ENCODE measurements at places on chromosomes 13 and 19.

DNA sequence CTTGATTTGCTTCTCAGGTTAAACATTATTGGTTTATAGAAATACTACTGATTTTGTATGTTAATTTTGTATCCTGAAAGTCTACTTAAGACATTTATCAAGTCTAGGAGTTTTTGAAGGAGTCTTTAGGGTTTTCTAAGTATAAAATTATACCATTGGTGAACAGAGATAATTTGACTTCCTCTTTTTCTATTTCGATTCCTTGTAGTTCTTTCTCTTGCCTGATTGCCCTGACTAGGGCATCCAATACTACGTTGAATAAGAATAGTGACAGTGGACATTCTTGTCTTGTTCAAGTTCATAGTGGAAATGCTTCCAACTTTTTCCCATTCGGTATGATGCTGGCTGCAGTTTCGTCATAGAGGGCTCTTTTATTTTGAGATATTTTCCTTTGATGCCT, 807.5 kb upstream of the SLC10A2 start:
- DNase-seq = no peak

DNA sequence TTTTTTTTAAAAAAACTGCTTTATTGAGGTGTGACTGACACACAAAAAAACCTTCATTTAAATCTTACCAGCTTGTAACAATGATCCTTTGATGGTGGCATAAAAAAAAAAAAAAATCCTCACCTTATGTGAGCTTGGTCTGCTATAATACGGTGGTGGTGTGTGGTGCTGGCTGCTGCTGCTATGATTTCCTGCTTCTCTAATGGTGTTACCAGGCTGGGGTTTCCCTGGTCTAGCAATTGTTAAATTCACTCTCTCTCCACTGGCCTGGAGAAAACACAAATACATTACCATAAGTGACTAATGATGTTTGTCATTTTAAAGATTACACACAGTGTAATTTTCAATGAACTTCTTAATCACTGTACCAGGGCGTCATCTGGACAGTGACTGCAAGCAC, 60.6 kb downstream of the LNX2 start:
- DNase-seq = no peak

- no peak for DNase-seq
Observed at GRCh38 chr19:38806371-38806770, 6.4 kb downstream of the LGALS4 start.

GRCh38 chr13:42533336-42533591, 40.7 kb upstream of the TNFSF11 start:
- no peak for DNase-seq

DNA sequence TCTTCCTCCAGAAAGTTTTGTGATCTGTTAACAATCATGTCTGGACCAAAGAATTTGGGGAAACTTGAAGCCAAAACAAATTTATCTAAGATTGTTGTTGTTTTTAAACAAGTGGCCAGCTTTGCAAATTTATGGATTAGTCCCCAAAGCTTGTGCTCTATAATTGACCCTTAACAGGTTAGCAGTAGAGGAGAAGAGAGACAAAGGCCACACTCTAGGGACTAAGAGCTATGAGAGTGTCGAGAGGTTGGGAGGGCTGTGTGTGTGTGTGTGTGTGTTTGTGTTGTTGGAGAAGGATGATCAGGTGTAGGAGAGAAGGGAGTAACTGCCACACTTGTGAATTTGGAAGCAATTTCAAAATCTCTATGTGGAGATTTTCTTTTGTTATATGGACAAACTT, 367.3 kb downstream of the KCNRG start:
- DNase-seq = no peak

- DNase-seq = no peak
Observed at GRCh38 chr19:4829001-4829712, 2.4 kb downstream of the TICAM1 start.

- peak; percentile 55 for DNase-seq
Observed at GRCh38 chr19:52369559-52370340, at the start of gene ZNF880. ZNF880 (plus strand) TSS chr19:52369923; CDS start chr19:52369966, 43 bp downstream.

GRCh38 chr19:7715671-7716070, 13.7 kb upstream of the FCER2 start:
- DNase-seq = no peak

GRCh38 chr19:49468199-49468598, 5.8 kb upstream of the FLT3LG start:
- DNase-seq = no peak

DNA sequence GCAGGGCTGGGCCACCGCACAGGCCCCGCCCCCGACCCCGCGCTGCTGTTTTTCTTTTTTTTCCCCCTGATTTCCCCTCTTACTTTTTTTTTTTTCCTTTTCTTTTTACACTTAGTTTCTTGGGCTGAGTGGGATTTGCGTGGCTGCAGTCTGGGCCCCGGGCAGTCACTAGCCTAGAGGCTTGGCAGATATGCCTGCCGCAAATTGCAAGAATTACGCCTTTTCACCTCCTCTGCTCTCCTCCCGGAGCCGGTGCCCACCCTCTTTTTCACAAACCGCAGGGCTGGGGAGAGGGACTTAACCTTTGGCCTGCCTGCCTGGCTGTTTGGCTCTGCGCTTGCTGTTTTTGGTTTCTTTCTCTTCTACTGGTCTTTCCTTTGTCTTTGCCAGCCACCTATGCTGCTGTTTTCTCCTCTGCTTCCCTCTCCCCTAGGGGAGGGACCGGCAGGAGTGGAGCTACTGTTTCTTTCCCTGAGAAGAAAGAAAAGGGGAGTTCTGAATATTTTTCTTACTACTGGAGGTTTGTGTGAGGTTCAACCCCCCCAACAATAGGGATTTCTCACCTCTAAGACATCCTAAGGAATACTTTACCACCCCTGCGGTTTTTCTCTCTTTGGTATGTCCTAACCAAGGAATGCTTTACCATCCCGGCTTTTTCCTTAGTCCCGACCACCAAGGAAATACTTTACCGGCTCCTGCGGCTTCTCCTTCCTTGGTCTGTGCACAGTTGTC, 11.0 kb downstream of the ZNF552 start:
- no peak for DNase-seq

DNA sequence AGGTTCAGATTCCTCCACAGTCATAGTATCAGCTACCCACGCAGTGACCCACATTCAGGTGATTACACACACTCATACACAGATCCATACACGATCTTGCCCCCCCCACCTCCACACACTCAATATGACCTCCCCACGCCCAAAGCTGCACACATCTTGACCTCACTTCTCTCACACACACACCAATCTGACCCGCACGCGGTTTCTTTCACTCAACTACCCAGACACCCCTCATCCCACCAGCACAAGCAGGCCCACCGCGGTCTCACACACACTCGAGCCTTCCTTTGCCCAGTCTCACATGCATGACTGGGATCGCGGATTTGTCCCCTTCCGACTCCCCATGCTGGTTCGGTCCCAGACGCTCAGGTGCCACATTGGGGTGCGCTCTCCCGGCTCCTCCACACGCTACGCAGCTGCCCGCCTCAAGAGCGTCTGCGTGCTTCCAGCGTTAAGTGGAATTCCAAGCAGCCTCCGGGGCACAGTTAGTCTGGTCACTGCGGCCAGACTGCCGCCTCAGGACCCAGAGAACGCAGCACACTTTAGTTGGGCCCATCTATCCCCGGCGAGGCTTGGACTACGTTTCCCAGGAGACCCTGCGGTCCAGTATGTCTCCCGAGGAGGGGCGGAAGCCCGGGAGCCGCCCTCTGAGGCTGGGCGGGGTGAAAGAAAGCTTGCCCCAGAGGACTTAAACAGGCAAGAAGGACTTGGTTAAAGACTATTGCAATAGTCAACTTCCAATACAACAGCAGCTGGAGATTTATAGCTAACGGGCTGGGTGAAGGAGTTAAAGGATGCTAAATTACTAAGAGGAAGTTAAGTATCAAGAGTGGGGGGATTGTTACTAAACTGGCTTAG, 746 bp upstream of the ZNF345 start:
- peak; percentile 80 for DNase-seq

DNA sequence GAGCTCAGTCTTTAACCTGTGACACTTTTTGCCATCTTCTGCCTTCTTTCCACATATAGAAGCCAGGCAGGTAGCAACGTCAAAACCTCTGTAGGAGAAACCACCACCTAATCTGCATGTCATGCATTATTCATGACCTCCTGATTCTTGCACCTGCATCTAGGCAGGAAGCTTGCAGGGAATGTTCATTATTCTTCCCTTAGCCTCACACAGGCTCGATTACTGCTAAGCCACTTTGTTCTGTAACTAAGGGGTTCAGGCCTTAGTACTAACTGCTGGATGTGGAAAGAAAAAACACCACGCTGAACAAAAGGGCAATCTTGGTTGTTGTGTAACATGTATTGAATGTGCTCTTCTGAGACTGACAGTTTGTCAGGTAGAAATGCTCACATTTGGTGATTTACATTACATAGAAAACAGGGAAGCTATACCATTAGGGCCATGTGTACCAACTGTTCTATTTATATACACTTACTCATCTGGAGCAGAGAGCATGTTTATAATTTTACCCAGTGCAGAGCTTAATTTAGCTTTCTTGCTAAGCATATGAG, 366.9 kb downstream of the KLF12 start:
- DNase-seq = no peak

- DNase-seq = peak; percentile 69
Observed at GRCh38 chr13:75636436-75637180, 478 bp downstream of the LMO7 start.

DNA sequence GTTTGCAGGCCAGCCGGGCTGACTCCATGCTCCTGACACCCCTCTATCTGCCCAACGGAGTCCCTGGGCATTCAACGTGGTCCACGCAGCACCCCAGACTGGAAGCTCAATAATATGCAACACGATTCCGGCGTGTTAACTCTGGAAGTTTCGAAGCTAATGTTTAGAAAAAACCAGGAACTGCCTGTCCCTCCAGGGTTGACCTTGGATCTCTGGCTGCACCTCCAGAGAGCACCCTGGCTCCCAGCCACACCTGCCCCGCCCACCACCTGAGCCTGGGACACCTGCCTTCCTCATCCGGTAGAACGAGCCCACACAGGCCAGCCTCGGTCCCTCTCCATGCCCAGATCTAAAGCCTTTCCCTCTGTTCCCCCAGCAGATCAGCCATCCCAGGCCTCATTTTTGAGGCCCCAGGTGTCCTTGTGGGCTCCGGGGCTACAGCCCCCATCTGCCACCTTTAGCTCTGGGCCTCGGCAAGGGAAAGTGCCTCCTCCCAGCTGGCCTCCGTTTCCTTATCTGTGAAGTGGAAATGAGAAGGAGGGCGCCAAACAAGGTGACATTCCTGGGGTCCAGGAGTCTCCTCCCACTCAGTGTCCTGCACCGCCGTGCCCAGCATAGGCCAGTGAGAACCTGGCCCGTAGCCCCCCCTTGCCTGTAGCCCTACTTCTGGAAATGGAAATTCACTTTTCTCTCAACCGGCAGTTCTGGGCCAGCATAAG, 38.7 kb downstream of the KLF2 start:
- DNase-seq = no peak

- no peak for DNase-seq
Observed at GRCh38 chr13:110445183-110445582, 116.3 kb downstream of the RAB20 start.

GRCh38 chr19:2478756-2479555, 3.0 kb downstream of the GADD45B start:
- DNase-seq = peak; percentile 88

DNA sequence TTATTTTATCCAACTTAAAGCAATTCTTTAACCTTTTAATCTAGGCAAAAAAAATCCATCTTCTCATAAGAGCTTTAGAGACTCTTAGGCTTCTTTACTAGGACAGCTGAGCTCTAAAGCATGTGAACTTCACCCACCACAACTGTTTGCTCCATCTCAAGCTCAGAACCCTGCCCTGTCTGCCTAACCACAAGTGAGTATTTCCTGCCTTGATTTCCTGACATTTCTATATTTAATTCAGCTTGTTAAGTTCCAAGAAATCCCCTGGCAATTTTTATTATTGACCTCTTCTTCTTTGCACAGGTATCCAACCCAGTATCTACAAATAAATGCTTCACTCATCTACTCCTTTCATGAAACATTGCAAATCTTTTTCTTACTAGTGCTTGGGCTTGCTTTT, 21.1 kb upstream of the CEACAM21 start:
- DNase-seq = no peak

DNA sequence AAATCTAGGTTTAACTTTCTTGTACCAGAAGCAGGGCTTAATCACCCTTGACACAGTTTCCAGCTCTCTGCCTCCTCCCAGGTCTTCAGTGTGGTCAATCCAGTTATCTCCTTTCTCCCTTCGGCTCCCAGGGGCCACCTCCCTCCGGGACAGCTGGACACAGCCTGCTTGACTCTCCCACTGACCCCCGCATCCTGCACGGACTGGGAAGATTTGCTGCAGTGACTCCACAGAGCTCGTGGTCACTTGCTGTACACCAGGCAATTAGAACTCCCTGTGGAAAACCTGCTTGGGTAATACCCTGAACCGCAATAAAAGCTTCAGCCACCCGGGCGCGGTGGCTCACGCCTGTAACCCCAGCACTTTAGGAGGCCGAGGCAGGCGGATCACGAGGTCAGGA, 116.5 kb downstream of the NUFIP1 start:
- no peak for DNase-seq

- no peak for DNase-seq
Observed at GRCh38 chr13:80359778-80360452, 19.0 kb upstream of the SPRY2 start.

DNA sequence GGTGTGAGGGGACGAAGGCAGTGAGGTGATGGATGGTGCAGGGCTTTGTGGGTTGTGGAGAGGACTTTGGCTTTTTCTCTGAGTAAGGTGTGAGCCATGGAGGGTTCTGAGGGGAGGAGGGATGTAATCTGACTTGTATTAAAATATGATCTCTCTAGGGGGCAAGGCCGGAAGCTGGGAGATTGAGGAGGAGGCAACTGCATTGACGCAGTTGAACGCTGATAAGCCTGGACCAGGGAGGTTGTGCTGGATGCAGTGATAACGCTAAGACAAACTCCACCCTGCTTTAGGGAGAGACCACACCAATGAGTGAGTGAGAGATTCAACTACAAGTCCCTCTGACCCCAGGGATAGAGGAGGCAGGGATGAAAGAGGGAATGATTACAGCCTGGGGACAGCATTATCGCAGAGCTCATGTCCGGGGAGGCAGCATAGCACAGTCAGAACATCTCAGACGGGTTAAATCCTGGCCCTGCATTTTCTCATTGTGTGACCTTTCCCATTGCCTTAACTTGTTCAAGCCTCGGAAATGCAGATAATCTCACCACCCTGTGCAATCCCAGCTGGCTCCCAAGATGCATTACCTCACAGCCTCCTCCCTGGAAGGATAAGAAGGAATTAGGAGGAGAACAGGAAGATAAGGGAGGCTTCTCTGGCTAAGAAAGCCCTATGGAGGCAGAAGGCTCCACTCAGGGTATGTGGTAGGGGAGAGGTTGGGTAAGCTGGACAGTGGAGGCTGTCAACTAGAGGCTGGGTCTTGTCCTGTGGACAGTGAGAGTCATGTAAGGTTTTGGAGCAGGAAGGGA, 124.2 kb downstream of the CACNA1A start:
- DNase-seq = no peak

- DNase-seq = no peak
Observed at GRCh38 chr13:32861304-32861703, 154.9 kb upstream of the KL start.

- DNase-seq = no peak
Observed at GRCh38 chr19:51434456-51434855, 17.0 kb upstream of the SIGLEC10 start.

GRCh38 chr13:35470671-35471661, 5.5 kb downstream of the MAB21L1 start:
- no peak for DNase-seq

GRCh38 chr13:109787135-109787954, 962 bp upstream of the IRS2 start:
- peak; percentile 74 for DNase-seq

All from ascending aorta (tissue), 2 donors.